Stimulated activated CD8-positive, alpha-beta memory T cell treated with anti-CD3 and anti-CD28 coated beads, Interleukin-12 subunit alpha, Interleukin-12 subunit beta, amount 100 ng/mL, for 4 hours (primary cell): ENCODE measurements at places on chromosomes 1 and 21.

DNA sequence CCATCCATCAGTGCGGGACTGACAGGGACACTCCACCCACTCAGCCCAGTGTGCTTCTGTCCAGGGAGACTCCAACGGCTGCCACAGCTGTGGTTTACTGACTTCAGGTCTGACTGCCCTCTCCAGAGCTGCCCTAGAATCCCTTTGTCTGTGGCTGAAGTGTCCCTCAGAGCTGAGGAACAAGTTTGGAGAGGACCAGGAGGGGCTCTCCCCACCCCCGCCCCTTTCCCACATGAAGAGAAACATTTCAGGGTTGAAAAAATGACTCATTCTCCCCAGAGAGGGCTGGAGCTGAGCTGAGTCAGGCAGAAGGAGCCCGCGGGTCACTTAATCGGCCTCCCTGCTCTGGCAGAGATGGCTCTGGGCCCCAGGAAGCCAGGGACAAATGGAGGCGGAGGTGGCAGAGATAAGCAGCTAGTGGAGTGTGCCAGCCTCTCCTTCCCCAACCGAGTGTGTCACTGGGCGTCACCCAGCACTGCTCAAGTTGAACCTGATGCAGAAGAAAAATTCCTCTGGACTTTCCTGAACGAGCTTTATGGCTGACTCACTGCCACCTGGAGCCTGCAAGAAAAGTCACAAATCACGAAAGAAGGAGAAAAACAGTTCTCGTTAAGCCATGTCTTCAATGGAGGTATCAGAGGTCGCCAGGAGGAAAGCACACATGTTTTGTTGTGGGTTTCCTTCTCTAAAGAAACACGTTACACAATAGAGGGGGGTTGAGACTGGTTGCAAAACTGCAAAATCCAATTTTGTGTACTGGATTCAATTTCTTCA lies 34.3 kb upstream of the ECE1 start:
- DNase-seq, result peak; percentile 62

GRCh38 chr1:163774401-163774945 lies 452.7 kb downstream of the NUF2 start:
- no peak for DNase-seq

DNA sequence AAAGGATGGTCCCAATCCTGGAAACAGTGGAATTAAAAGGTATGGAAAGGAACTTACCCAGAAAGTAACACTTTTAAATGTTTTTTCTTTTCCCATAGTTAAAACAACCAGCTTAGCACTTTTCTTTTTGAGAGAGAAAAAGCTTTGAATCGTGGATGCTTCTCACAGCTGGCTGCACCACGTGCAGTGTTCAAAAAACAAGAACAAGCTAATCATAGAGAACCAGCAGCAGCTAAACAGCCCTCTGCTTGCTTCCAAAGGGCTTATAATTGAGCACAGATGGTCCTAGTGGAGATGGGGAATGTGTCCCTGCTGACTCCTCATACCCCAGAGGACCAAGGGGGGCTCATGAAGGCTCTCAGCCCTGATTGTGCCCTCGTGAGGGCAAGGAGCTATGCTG lies 26.4 kb downstream of the UTP25 start:
- no peak for DNase-seq

DNA sequence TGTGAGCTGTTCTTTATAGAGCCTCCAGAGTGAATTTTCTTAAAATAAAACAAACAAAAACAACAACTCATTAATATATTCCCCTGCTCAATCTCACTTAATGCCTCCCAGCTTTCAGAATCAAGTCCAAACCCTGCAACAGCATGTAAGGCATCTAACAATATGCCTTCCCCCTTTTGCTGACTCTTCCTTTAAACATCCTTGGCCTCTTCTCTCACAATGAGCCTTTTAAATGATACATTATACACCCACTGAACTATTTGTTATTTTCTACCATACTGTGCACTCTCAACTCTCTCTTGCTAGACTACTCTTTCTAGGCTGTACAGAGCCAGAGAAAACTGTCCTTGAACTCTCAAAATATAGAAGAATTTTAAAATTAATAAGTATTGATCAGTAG lies 115.2 kb upstream of the SNX7 start:
- no peak for DNase-seq

- DNase-seq, result no peak
Measured at GRCh38 chr1:67194209-67194863, 28.1 kb downstream of the IL23R start.

GRCh38 chr1:239357867-239358266 lies 28.5 kb upstream of the CHRM3 start:
- no peak for DNase-seq

- no peak for DNase-seq
Measured at GRCh38 chr1:41164727-41165126, 77.4 kb downstream of the SCMH1 start.

GRCh38 chr1:154304664-154305337 lies 16.1 kb upstream of the AQP10 start:
- DNase-seq, result no peak
